IMR-90 (cell line): ENCODE measurements at places on chromosomes 11 and 22.
A peak's percentile ranks its signal among the peaks of the same experiment; 100 is the strongest.

- no peak for DNase-seq
Measured at GRCh38 chr22:21796863-21797262, 61.3 kb upstream of the YPEL1 start.

- DNase-seq = peak; percentile 18
Measured at GRCh38 chr11:73236854-73237253, 18.8 kb downstream of the P2RY2 start.

GRCh38 chr11:3041699-3042441 lies 15.4 kb downstream of the CARS1 start:
- no peak for DNase-seq

DNA sequence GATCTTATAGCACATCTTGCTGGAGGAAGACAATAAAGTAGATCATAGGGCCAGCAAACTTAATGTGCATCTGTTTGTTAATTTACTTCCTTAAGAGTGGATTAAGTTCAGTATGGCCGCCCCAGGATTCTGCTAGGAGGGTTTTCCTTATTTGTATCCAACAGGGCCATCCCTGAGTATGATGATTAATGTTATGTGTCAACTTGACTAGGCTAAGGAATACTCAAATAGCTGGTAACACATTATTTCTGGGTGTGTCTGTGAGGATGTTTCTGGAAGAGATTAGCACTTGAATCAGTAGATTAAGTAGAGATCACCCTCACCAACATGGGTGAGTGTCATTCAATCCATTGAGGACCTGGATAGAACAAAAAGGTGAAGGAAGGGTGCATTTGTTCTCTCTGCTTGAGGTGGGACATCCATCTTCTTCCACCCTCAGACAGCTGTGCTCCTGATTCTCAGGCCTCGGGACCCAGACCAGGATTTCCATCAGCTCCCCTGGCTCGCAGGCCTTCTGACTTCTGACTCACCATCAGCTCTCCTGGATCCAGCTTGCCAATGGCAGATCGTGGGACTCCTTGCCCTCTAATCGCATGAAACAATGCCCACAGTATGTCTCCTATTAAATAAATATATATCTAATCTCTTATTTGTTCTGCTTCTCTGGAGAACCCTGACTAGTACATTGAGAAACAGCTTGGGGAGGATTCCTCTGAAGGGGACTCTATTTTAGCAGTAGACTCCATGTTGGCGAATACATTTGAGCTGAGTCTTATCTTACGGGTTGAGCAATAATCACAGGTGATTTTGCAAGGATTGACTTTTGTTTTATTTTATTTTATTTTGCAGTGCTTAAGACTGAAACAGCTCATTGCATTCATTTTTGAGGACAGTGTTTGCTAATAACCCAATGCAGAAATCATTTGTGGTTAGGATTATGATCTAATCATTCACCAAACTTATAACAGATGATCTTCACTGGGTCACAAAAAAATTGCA lies 9.0 kb upstream of the ZBTB44 start:
- DNase-seq = peak; percentile 29
